ENCODE measurements at places on chromosomes 16 and 17. TPM values are rescaled to one million over a fixed set of nuclear protein-coding genes. Genes with fewer than 3 reads are reported as not detected.

CHD3 gene
- 75.0 TPM for polyA plus RNA-seq

CDRT4 gene
- polyA plus RNA-seq = 2.2 TPM

KRTAP9-7 gene
- polyA plus RNA-seq = not detected

TIMP2 gene
- polyA plus RNA-seq = 147 TPM

Data from muscle of leg (tissue), 16 donors.